ENCODE measurements at places on chromosomes 5 and 9.

DNA sequence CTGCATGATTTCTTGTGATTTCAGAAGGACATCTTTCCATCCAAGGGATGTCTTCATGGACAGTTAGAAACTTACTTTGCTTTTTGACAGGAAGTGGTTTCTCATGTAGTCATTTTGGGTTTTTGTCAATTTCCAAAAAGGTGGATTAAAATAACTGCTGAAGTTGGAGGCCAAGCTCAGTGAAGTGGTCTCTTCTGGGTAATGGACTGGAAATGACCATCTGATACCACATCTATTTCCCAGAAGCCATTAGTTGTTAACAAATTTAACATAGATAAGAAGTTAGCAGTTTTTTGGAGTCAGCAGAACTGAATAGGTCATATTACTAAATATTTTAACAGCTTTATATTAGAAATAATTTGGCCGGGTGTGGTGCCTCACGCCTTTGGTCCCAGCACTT lies 86.2 kb upstream of the MYO10 start:
- DNase-seq, result no peak

DNA sequence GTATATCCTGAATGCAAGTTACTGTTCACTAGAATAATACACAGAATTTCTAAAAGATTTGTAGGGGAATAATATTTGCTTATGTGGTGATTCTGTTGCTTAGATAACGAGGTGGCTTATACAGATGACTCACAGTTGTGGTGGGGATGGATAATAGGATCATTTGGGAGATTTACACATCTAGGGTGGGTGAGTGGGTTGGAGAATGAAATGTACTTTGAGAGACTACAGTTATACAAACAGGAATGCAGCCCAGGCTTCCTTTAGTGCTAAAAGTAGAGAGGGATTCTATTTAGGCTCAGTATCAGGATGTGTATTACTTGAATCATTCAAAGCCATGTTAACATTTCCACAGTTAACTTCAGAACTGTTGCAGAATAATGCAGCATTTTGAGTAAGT lies 1.8 kb downstream of the CTXN3 start:
- no peak for DNase-seq

GRCh38 chr9:22913026-22913425 lies 466.4 kb downstream of the DMRTA1 start:
- DNase-seq, result no peak

DNA sequence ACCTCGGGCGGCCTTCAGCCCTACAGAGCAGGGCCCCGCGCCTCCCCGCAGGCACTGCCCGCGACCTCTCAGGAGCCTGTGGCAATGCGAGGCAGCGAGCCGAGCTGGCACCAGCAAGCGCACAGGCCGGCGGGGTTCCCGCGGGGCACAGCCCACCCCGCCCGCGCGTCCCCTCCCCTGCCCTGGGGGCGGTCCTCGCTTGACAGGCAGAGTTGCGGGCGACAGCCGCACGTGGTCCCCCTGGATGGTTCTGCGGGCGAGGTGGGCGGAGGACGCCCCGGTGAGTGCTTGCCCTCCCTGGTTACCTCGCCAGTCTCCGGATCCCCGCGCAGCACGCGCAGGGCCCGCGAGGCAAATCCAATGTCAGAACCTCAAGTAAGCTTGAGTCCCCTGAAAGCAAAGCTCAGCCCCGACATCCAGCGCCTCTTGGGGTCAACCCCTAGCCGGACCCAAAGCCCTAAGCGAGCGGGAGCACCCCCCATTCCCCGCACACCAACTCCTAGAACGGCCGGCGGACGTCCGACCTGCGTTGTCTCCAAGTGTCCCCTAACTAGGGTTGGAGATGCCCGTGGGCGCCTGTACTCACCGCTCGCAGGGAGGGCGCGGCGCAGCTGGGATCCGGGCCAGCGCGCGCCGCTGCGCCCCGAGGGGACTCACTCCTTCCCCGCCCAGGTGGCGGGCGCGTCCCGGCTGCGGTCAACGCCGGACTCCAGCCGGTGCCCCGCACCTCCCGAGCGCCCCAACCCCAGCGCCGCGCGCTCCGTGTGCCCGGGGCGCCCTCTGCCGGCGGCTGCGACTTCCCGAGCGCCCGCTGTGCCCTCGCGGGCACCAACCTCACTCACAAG lies at the start of gene DRD1:
DRD1 (minus strand) TSS at position 123 of the 845 bp plus-strand sequence. CDS start 1,083 bp downstream, outside the sequence.
- DNase-seq, result peak; percentile 1

DNA sequence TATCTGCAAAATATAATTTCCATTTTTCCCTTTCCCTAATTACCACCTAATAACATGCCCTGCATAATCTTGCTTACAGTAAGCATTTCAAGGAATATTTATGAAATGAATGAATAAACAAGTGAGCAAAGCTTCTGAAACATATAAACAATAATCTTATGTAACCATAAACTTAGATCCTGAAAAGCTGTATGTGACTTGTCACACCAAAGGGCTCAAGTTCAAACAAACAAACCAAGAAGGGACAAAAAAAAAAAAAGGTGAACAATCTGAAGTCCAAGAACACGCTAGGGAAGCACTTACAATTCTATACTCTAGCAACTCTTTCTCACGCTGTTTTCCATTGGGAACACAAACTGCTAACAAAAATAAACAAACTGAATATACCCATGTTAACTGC lies 36.3 kb downstream of the PLPP1 start:
- DNase-seq, result no peak

GRCh38 chr9:85487872-85488271 lies 253.9 kb downstream of the AGTPBP1 start:
- DNase-seq, result no peak

- DNase-seq, result no peak
Observed at GRCh38 chr5:153974813-153975163, 63.9 kb downstream of the FAM114A2 start.

GRCh38 chr5:89930591-89931392 lies 478.8 kb downstream of the CETN3 start:
- peak; percentile 54 for DNase-seq

DNA sequence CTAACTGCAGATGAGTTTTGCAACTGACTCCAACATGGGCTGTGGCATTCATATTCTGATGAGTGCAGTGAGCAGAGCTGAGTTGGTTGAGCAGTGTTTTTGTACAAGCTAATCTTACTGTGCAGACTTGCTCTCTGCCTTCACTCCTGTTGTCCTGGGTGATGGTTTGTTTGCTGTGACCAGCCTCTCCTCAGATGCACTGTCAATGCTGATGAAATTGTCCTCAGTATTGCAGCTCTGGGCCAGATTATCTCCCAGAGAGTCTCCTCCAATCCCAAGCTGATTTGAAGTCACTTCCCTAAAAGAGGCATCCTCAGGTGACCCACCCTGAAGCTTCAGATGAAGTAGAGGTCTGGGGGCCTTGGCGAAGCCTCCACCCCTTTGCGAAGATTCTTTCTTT lies 581.8 kb downstream of the ACTL7B start:
- DNase-seq, result peak; percentile 32

GRCh38 chr5:63963926-63964325 lies 1.7 kb upstream of the HTR1A start:
- DNase-seq, result no peak

DNA sequence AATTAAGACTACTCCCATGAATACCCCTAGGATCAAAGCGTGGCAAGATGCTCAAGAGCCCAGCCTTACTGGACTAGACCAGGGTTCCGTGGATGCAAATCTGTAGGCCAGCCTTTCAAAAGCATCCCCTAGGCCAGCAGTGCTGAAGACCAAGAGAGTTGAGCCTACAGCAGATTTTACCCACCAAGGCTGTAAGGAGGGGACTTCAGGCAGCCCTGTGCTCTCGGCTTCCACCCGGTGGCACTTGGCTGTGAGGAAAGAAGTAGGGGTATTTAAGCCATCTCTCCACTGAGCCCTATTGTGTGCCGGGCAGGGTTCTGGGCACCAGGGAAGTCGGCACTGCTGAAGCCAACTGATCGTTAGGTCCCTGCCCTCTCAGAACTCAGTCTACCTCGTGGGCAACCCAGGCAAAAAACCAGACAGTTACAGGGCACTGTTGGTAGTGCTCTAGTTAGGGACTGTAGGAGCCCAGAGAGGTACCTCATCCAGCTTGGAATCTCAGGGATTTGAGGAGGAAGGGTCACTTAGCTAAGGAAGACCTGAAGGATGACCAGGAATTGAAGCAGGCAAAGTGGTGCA lies 25.5 kb downstream of the TCF7 start:
- DNase-seq, result no peak

DNA sequence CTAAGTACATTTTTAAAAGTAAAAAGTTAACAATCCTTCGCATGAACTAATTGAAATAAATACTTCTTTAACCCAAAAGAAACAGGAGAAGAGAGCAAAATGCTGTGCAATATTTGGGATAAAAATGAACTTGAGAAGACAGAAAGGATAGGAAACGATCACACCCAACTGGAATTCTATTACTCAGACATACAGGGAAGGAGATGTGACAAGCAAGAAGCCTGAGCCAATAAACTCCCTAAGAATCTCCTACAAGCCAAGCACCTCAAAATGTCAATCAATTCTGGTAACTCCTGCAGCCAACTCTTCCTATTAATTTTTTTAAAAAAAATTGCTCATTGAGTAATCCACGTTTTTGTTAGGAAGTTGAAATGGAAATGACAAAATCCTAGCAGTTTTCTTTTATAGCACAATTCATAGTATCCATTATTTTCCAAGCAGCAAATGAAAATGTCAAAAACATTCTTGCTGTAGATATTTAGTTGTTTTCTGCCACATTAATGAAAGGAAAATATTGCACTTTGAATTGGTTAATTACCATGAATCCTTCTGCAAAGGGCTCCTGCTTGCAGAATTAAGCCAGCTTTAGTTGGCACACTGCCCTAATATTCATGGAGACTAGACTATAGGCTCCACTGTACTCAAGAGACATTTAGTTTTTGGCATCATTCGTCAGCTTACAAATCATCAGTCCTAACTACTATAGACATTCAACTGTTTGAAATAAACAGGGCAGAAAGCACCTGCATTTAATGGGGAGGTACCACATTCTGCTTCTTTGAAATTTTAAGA lies 89.0 kb downstream of the RFX3 start:
- no peak for DNase-seq

DNA sequence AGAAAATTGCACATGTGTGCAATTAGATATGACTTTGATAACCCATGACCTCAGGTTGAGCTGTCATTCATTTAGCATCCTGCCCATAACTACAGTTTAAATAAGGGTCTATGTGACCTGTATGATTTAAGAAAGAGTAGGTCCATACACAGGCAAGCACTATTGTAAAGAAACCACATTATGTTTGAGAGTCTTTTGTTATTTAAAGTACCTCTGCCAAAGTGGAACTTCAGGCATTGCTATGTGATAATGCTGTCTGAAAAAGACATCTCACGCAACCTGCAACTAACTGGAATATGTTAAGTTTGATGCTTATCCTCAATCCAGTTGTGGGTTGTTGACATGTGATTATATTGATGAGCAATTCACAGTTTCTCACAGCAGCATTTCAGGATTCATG lies 317.0 kb downstream of the TMEM161B start:
- no peak for DNase-seq

DNA sequence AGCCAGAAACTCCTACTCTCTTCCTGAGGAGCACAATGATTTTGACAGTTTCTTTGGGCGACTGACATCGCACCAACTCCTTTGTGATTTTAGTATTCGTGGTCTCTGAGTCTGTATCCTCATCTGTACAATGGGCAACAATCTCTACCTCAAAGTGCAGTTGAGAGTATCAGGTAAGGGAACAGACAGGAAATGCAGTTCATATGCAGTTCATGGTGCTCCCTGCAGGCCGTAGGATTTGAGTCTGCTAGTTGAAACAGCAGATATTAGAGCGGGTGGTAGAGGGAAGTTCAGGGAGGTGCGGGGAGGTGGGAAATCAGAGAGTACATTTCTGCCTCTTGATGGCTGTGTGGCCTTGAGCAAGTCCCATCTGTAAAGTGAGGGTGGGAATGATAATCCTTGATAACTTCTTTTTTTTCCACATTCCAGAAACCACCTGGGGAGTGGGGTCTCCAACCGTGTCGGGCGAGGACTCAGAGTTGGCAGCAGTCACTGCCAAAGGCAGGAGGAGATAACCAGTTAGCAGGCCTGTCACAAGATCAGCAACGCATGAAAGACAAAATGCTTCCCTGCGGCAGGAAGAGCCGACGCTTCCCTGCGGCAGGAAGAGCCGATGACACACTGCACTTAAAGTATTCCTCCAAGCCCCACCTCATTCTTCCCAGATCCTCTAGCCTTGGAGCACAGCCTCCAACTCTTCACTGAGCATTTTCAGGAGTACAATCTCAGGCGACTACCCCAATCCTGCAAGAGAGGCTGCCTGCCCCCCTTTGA lies 6.0 kb upstream of the NEK6 start:
- no peak for DNase-seq

- no peak for DNase-seq
Observed at GRCh38 chr5:33833237-33833575, 58.6 kb downstream of the ADAMTS12 start.

DNA sequence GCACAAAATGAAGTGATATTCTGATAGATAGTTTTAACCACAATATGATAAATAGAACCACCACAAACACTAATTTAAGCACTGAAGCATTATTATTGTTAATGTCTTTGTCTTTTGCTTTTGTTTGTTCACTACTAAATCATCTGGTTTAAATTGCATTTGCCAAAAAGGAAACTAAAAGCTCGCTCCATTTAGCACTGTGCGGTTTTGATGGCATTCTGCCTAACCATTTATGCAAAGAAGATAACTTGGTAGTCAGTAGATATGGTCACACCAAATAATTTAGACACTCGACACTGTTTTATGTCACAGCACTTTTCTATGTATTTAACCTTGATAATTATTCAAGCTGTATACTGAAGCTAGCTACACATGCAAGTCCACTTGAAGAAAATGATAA lies 849.8 kb upstream of the CDH6 start:
- no peak for DNase-seq

GRCh38 chr9:137547687-137548543 lies 2.3 kb downstream of the PNPLA7 start:
- DNase-seq, result no peak

GRCh38 chr9:101512116-101512515 lies 21.5 kb upstream of the RNF20 start:
- no peak for DNase-seq

- DNase-seq, result no peak
Observed at GRCh38 chr9:136787690-136788400, 3.3 kb upstream of the TMEM141 start.

- DNase-seq, result peak; percentile 84
Observed at GRCh38 chr9:21801683-21802417, 586 bp upstream of the MTAP start.

GRCh38 chr9:88387036-88387551 lies 1.1 kb upstream of the SPIN1 start:
- DNase-seq, result peak; percentile 4

DNA sequence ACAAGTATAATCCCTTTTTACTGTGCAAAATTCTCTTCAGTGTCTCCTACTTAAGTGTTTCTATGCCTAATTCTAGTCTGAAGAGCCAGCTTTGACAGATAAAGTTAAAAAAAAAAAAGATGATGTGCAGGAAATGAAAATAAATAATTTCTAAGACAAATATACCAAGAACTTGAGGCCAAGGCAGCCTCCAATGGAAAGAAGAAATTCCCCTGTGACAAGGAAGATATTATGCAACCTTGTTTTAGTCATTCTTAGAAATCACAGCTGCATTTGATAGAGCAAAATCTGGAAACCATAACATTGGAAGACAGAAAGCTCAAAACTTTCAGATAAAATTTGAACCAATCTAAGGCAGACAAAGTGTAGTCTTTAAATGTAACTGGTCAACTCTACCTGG lies 375.9 kb upstream of the TLE4 start:
- DNase-seq, result peak; percentile 87

GRCh38 chr5:158510479-158510878 lies 589.2 kb downstream of the EBF1 start:
- no peak for DNase-seq

GRCh38 chr5:170211575-170212334 lies 21.0 kb upstream of the C5orf58 start:
- DNase-seq, result no peak

All from fibroblast of gingiva (primary cell).